ENCODE measurements at places on chromosomes 4 and X.

DNA sequence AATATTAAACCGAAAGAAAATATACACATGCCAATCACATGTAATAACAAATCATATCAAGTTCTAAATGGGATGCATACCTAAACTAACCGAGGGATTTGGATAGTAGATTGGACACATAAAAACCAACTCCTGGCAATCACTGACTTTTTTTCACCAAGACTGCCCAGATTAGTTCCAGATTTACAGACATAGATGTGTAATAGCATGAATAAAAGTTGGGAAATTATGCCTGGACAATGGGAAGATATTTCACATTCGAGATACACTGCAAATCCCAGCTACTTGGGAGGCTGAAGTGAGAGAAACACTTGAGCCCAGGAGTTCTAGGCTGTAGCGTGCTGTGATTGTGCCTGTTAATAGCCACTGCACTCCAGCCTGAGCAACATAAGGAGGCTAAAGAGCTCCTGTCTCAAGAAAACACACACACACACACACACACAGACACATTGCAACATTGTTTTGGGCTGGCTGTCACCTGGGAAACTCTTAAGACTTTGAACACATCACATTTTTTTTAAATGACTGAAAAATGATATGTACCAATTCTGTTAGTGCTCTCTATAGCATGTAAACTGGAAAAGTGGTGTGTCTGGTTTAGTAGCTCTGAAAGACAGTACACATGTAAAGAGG is 5.7 kb downstream of the RAB40A start:
- DNase-seq = no peak

GRCh38 chrX:116694046-116694445 is 231.3 kb upstream of the CT83 start:
- no peak for DNase-seq

DNA sequence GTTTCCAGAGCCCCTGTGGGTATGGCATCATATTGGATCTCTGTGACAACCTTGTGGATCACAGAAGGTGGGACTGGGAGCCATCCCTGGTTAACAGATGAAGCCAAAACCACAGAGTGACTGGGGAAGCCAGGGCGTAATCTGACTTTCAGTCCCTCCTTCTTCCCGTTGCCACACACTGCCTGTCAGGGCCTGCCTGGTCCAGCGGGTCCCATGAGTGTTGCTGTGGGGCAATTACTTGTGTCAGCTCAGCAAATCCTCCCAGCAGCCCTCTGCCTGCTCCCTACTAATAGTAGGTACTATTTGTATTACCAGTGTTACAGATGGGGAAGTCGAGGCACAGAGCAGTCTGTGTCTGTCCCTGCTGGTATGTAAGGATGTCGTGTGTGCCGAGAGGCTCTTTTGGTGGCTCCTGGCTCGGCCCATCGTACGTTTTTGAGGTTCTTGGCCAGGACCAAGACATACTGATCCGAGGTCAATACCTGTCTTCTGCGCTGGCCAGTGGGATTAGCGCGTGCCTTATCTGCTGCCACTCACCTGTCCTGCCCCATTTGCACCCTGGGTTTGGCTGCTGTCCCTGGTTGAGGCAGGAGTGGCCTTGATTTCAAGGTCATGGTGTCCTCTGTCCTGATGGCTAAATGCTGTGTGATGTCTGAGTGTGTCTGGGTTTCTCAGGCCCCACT is 5.7 kb downstream of the NSG1 start:
- no peak for DNase-seq

- no peak for DNase-seq
Measured at GRCh38 chrX:38260231-38260630, 39.6 kb upstream of the SRPX start.

DNA sequence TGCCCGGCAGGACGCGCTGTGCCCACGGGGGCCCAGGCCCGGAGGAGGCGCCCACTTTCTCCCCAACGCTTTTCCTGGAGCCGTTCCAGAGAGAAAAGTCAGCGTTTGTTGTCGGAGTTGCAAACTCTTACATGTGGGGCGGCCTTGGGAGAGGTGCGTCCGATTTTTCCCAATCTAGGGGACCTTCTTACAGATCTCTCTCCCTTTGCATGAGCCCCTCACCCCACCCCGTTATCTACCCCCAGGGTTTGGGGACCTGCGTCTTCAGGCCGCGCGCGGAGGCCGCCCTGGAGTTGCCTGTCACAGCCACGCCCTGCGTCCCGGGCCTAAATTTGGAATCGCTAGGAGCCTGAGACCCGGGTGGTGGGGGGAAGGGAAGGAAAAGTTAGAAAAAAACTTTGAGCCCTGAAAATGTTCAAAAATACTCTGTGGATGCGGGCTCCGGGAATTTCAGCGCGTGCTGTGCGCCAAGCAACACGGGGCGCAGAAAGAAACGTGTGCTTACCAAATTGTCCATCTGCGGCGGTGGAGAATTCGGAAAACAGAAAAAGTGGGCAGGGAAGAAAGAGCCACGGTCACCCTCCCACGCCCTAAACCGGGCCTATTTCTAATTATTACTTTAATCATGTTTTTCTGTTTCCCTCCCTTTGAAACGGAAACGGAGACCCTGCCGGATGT is 587 bp downstream of the CD99 start:
- DNase-seq = no peak

DNA sequence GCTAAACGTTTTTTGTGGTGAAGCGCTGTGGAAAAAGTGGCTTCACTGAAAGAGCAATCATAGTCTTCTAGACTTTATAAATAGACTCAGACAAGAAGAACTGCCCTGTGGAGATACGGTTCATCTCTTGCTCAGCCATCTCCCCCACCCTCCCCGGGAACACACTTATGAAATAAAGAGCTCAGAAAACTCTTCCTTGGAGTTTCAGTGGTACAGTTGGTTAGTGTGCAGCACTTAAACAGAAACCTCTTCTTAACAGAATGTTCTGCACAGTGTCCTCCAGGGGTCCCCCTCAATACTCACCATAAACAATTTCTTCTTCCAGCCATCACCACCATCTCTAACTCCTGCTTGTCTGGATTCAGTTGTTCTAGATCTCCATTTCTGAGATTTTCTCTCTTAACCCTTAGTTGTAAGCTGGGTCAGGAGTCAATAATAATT is 313.0 kb downstream of the ARHGAP10 start:
- no peak for DNase-seq

DNA sequence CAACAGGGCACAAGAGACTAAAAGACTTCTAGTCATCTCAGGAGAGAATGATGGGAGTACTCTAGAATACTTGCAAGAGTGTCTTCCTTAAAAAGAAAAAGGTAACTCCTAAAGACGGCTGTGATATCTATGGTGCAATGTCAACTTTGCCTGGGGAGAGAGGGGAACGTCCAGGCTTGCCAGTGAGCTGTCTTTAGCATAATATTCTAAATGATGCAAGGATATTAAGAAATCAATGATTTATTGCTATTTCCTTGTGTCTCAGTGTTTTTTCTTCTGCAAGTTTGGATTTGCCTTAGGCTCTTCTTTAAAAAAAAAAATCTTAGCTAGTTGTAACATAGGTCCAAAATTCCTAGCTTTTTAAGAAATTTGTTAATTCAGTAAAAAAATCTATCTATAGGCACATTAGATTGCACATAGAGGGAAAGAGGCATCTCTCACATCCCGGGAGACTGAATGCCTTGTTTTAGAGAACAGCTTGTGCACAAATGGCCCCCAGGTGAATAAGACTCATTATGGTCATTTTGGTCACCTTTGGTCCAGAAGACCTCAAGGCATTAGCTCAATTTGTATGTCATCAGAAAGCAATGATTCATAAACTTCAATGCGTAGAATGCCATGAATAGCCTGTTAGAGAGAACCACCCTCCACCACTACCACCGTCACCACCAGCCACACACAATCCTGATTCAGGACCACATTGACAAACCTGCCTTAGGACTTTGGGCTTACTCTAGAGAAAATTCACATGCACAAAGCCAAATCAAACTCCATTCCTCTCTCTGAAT is 104.1 kb downstream of the PALLD start:
- no peak for DNase-seq
